ENCODE measurements at places on chromosomes 1 and 21.
A peak's percentile ranks its signal among the peaks of the same experiment; 100 is the strongest.

GRCh38 chr1:206551986-206552326 lies 44.6 kb downstream of the RASSF5 start:
- no peak for DNase-seq

DNA sequence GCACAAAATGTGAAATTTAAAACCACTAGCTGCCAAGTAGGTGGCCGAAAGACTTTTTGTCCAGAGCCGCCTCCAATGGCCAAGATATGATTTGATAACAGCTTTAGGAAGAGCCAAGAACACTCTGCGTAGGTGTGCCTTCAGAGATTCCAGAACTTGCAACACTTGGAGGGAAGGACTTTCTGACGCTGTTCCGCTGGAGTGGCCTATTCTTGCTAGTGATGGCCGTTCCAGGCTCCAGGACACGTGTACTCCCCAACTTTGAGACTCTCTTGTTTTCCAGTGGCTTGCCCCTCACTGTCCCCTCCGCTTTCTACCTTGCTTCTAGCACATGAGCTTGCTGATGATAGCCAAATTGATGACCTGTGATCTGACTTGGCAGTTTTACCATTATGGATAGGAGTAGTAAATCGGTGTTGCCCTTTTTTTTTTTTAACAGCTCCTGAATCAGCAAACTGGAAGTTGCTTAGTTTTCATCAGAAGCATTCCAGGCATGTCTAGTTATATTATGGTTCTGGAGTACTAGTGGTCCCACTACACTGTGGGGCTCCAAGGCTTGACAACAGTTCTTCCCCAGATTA lies 1.0 kb downstream of the PRDX6 start:
- DNase-seq, result peak; percentile 77

- DNase-seq, result no peak
Measured at GRCh38 chr21:45873418-45873817, 108.2 kb upstream of the COL6A1 start.

DNA sequence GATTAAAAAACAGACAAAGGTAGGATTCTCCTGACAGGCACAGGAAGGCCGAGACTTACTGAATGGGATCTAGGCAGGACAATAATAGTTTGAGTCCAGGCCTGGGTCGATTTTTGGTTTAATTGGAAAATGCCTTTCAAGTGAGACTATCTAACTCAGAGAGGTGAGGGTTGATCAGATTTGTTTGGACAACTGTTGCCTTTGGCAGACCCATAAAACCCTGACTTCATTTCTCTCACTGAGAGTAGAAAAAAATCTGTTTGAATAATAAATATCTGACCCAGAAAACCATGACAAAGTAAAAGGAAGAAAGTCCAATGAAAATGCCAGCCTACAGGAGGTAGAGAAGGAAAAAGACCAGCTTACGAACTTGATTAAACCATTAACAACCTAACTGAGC lies 12.3 kb upstream of the SLC30A10 start:
- no peak for DNase-seq

Data from tibial artery (tissue), 4 donors.